ENCODE measurements at places on chromosomes 2 and 18.

- no peak for DNase-seq
Measured at GRCh38 chr2:150903055-150903454, 358.6 kb downstream of the RBM43 start.

GRCh38 chr2:233051241-233052149 lies 8.6 kb upstream of the INPP5D start:
- DNase-seq = peak; percentile 67

DNA sequence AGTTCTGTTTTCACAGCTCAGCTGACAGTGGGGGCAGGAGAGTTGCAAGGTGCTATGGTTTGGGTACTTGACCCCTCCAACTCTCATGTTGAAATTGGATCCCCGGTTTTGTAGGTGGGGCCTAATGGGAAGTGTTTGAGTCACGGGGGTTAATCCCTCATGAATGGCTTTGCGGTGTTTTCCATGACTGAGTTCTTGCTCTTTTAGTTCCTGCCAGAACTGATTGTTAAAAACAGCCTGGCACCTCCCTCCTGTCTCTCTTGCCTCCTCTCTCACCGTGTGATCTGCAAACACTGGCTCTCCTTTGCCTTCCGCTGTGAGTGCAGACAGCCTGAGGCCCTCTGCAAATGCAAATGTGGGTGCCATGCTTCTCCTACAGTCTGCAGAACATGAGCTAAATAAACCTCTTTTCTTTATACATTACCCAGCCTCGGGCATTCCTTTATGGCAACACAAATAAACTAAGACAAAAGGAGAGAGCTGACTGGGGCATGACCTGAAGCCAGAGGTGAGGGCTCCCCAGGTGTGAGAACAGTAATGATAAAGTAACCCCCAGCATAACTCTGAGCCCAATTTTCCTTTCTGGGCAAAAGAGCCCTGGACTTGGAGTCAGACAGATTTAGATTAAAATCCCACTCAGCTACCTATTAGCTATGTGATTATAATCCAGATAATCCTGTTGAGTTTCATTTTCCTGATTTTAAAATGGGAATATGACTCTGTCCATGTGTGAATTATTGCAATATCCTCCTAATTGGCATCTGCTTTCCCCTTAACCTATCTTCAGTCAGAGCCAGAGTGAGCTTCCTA lies 64.9 kb upstream of the CAPN13 start:
- DNase-seq = no peak

GRCh38 chr2:43051338-43051737 lies 175.1 kb downstream of the ZFP36L2 start:
- no peak for DNase-seq

DNA sequence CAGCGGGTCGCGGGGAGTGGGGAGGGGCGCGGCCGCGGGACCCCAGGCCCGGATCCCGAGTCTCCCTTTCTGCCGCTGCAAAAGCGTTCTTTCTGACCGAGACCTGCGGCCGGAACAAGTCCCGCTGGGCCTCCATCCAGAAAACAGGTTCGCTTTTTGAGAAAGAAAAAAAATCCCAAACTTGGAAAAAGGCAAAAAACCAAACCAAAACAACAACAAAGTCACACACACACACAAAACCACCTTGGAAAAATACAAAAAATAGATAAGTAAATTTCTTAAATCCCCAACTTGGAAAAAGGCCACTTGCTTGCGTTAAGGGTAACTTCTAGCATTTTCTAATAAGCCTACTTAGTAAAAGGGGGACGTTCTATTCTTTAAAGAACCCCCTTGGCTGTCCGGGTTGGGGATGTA lies 250 bp upstream of the CHST10 start:
- DNase-seq = no peak

GRCh38 chr18:43108882-43109281 lies 6.6 kb downstream of the RIT2 start:
- DNase-seq = no peak

GRCh38 chr18:4102901-4103300 lies 352.2 kb downstream of the DLGAP1 start:
- no peak for DNase-seq

- DNase-seq = no peak
Measured at GRCh38 chr2:189641590-189641989, 19.7 kb upstream of the ASNSD1 start.

GRCh38 chr2:131509615-131510014 lies 17.4 kb upstream of the MZT2A start:
- no peak for DNase-seq

GRCh38 chr2:52473526-52473925 lies 1294.1 kb upstream of the CHAC2 start:
- no peak for DNase-seq

- DNase-seq = no peak
Measured at GRCh38 chr18:31070206-31070605, 27.7 kb upstream of the DSC3 start.

GRCh38 chr18:31250902-31251301 lies 67.1 kb upstream of the DSG1 start:
- no peak for DNase-seq

- DNase-seq = no peak
Measured at GRCh38 chr2:24875272-24875671, 44.8 kb downstream of the ADCY3 start.

DNA sequence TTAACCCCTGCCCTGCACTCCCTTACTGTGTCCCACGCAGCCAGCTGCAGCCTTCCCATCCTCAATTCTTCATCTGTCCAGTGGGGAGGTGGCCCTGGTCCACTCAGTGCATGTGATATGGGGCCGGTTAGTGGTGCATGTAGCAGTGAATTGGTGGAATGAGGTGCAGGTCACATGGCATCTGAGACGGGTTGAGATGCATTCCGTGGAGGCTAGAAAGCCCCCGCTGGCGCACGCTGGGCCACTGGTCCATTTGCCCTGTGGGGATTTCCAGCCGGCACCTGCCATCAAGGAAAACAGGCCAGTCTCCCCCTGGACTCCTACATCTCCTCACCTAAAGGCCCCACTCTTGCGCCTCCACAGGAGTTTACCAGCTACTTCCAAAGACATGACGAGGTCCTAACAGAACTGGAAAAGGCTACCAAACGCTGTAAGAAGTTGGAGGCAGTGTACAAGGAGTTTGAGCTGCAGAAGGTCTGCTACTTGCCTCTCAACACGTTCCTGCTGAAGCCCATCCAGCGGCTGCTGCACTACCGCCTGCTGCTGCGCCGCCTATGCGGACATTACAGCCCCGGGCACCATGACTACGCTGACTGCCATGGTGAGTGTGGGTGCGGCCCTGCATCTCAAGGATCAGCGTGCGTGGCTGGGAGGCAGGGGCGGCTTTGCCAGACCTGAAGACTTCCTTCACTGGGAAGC lies 40.5 kb downstream of the STK25 start:
- peak; percentile 71 for DNase-seq

DNA sequence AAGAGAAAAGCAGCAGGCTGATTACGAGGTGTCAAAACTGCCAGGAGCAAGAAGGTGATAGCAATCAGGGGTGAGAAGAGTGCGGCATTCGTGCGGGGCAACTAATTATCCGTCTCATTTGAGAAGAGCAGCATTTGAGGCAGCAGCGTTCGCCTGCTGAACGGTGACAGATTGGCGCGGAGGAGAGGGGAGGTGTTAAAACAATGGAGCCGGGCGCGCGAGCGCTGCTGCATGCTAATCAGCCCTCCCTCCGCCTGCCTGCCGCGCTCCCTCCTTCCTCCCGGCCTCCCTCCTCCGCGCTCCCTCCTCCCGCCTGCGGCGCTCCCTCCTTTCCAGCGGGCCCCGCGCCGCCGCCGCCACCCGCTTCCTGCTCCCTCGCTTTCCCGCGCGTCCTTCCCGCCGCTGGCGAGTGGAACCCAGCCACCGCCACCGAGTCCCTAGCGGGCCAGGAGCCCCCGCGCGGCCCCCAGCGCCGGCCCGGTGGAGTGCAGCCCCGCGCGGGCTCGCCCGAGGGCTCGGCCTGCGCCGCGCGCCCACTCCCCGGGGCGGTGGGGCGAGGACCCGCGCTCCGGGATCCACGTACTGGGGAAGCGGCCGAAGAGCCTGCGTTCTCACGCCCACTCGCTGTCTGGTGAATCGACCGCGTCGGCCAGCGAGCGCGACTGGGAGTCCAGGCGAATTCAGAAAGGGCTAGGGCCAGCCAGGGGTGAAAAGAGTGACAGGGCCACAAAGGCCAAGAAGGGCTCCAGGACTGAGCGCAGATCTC lies 69.5 kb upstream of the PSMD14 start:
- peak; percentile 49 for DNase-seq

DNA sequence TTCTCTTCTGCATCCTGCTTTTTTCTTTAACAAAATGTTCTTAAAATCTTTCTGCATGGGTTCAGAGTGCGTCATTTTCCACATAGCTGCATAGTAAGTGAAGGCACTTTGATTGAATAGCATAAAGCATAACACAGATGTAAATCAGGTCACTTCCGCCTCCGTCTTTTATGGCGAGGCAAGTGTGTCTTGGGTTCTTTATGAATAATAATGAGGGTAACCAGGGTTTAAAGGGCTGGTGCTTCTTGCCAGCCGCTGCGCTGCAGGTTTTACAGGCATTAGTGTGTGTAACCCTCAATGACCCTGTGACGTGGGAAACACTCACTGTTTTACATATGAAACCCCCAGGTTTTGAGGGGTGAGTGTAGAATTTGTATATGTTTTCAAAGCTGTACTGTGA lies 164.2 kb downstream of the MYT1L start:
- no peak for DNase-seq

- DNase-seq = no peak
Measured at GRCh38 chr18:26386441-26386840, 160.2 kb downstream of the TAF4B start.

- DNase-seq = no peak
Measured at GRCh38 chr2:141848191-141848590, 282.6 kb downstream of the LRP1B start.

DNA sequence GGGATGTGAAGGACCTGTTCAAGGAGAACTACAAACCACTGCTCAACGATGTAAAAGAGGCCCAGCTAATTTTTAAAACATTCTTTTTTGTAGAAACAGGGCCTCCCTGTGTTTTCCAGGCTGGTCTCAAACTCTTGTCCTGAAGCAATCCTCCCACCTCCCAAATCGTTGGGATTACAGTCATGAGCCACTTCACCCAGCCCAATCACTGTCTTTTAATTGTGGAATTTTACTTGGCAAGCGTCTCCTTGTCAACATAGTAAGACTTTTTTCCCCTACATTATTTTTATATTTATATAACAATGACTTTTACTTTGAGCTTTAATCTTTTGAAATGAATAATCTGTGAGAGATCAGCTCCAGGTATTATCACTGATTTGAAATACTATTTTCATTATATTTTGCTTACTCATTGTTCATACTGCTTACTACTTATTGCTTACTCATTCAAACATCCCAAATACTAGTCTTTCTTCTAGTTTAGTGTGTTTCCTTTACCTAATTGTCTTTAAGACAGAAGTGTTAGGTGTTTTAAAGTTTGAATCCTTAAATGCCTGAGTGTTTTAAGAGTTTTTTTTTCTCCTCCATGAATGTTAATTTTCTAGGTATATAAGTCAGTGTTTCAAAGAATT lies 48.9 kb downstream of the PTPN4 start:
- no peak for DNase-seq

GRCh38 chr18:51188024-51188701 lies 9.3 kb downstream of the MEX3C start:
- DNase-seq = no peak

- no peak for DNase-seq
Measured at GRCh38 chr2:174551697-174552096, 45.9 kb downstream of the WIPF1 start.

DNA sequence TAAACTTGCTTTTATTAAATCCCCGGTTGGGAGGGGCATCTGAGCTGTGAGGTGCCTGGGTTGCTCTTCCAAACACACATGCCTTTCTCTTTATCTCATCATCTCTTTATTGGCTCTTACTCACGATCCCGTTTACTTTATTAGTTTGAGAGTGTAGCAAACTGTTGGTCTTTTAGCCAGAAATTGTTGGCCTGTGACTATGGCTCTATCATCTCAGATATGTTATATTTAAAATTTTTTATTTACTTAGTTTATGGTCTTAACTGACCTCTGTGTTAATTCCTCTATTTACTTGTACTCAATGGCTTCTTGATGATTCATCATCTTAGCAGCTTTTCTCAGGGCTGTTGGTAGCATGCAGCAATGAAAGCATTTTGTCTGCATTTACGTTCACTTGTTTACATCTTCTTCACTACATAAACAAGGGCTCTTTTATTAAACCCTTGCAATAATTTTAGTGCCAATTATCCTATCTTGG lies 408.4 kb downstream of the HRH4 start:
- DNase-seq = no peak

- no peak for DNase-seq
Measured at GRCh38 chr2:177193240-177193639, 19.4 kb upstream of the HNRNPA3 start.

- no peak for DNase-seq
Measured at GRCh38 chr2:178845566-178846457, 38.6 kb upstream of the TTN start.

DNA sequence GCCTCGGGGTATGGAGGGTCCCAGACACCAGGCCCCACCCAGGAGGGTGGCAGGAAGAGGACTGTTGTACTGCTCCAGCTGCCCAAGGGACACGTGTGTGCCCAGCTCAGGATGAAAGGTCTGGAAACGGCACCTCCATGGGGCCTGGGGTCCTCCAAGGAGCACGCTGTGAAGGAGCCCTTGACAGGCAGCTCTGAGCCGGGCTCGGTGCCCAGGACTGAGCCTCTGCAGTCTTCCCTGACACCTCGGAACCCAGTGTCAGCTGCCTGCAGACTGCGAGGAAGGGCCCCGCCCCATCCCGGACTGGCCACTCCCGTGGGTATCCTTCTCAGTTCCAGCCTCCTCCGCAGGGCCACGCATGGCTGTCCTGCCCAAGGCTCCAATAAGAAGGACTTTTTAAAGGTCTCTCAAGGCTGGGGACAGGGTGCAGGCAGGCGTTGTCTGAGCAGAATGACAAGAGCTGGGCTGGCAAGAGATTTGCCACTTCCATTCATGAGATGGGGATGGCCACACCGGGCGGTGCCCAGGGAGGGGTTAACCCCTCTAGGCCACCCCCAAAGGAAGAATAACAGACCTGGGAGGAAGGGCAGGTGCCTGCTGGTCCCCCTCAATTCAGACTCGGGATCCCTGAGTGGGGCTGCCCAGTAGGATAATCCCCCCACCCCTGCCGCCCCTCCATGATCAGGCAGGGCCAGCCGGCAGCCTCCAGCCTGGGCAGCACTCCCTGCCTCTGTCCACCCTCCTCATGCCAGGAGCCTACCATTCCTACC lies 8.9 kb downstream of the ECEL1 start:
- DNase-seq = no peak

- DNase-seq = no peak
Measured at GRCh38 chr2:45269149-45269793, 260.0 kb upstream of the SIX2 start.

GRCh38 chr2:215876139-215876936 lies 137.0 kb downstream of the MREG start:
- no peak for DNase-seq

DNA sequence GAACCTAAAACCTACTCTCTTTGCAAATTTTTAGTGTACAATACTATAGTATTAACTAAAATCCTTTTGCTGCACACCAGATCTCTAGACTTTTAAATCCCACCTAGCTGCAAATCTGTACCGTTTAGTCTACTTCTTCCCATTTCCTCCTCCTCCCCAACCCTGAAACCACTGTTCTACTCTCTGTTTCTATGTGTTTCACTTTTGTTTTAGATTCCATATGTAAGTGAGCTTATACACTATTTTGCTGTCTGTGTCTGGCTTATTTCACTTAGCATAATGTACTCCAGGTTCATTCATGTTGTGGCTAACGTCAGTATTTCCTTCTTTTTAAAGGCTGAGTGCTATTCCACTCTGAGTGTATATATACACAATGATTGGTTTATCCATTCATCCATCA lies 18.4 kb upstream of the DSC2 start:
- no peak for DNase-seq
